ENCODE measurements at places on chromosomes 16 and 17.

- peak; percentile 6 for DNase-seq
These were observed 215.4 kb downstream of the SEC14L1 start for GRCh38 chr17:77356109-77356689.

GRCh38 chr16:87560428-87561199 is 41.7 kb upstream of the JPH3 start:
- no peak for DNase-seq

DNA sequence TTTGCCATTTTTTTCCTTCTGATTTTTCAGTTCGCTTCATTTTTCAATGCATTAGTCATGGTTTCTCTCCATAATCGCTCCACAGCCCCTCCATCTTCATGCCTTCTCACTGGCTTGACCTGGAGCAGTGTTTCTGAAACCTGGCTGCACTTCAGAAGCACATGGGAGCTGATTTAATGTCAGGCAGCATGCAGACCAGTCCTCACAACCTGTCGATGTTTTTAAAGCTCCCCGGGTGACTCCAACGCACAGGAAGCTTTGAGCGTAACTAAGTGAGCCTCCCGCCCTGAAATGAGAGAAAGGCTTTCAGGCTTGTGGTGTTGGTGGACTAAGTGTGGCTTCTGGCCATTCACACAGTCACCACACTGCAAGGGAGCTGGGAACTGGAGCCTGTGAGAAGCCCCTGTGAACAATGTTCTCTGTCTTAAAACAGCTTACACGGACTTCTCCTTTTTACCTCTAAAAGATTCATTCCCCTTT is 16.8 kb upstream of the DRG2 start:
- DNase-seq, result no peak

- no peak for DNase-seq
These were observed 33.3 kb downstream of the PECAM1 start for GRCh38 chr17:64357191-64357981.

GRCh38 chr17:11308531-11308930 is 67.5 kb downstream of the SHISA6 start:
- DNase-seq, result no peak

DNA sequence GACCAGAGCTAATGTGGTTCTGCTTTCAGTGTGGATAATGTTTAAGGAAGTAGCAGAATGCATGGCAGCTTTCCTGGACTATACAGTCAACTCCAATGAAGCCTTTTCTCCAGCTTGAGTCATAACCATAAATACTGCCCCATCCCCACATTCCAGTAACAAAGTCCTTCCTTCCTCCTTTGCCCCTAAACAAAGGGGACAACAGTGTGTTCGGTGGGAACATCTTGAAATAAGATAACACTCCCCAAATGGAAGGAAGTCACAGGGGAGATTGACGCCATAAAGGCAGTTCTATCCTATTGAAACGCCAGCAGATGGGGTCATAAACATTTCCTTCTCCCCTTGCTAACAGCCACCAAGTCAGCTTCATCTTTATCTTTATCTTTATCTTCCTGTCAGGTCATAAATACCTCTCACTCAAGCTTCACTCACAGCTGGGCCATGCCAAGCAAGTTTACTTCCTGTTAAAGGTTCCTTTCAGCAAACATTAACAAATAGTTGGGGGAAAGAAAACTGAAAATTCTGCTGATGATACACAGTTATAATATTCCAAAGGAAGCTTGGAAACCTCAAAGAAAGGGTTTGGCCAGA is 136.7 kb downstream of the SNX11 start:
- no peak for DNase-seq
